ENCODE measurements at places on chromosomes 16 and 17. TPM values are rescaled to one million over a fixed set of nuclear protein-coding genes. Genes with fewer than 3 reads are reported as not detected.

NUPR1 gene
- total RNA-seq = 8.2 TPM

HDAC5 gene
- 62.8 TPM for total RNA-seq

CRYBA1 gene
- 0.43 TPM for total RNA-seq

KRT13 gene
- not detected for total RNA-seq

CLEC3A gene
- not detected for total RNA-seq

TBC1D3G gene
- total RNA-seq = not detected

MTMR4 gene
- 39.6 TPM for total RNA-seq

TBX4 gene
- not detected for total RNA-seq

MRPL12 gene
- total RNA-seq = 12.6 TPM

Measured in fibroblast of villous mesenchyme (primary cell).